ENCODE measurements at places on chromosomes 7 and 10.

- peak; percentile 15 for DNase-seq
These were observed 1.2 kb downstream of the MARCHF5 start for GRCh38 chr10:92291921-92292845.

GRCh38 chr10:28246023-28246422 is 56.8 kb downstream of the MPP7 start:
- DNase-seq: no peak

DNA sequence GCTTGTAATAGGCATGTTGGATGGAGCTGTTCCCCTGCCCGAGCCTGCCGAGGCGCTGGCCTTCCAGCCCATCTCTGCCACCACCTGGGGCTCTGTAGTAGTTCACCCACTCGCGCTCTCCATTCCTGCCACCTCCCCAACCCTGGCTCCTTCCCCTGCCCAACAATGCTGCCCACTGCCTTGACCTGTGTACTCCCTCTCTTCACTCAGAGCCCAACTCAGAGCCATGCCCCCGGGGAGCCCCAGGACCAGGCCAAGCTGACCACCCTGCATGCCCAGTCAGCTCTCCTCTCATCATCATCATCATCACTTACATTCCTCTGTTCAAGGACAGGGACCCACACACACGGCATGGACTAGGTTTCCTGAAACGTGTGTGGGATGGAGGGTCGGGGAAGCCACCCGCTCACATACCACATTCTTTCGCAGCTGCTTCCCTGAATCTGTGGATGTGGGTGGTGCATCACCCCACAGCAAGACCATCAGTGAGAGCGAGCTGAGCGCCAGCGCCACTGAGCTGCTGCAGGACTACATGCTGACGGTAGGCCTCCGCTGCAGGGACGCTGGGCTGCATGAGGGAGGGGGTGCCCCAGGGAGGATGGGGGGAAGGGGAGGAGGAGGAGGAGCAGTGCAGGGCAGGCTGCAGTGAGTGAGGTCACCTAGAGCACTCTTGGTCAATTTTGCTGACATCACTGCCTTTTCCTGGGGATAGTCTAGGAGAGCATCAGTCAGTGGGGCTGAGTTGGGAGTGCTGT is 15.6 kb downstream of the NACAD start:
- DNase-seq: no peak

DNA sequence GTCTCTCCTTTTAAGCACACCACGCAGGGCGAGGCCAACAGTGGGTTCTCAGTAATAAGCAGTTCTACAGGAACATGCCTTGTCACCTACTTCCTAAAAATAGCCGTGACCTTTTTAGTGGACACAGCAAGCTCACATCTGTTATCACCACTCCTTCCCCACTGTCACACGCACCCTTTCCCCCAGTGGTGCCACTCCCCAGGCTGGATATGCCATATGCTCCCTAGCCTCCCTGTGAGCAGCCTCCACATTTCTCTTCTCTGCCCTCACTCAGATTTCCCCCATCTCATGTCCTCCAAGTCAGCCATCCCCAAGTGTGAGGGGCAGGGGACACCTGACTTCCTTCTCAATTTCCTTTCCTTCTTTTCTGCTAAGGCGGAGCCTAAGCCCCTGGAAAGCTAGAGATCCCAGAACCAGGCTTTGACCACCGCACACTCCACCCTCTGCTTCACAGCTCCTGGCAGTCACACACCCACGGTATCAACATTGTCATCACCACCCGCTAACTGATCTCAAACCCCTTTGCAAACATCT is 3.7 kb downstream of the ANXA11 start:
- DNase-seq: no peak

- DNase-seq: no peak
These were observed 119.5 kb downstream of the SPDYE5 start for GRCh38 chr7:75611557-75612178.

DNA sequence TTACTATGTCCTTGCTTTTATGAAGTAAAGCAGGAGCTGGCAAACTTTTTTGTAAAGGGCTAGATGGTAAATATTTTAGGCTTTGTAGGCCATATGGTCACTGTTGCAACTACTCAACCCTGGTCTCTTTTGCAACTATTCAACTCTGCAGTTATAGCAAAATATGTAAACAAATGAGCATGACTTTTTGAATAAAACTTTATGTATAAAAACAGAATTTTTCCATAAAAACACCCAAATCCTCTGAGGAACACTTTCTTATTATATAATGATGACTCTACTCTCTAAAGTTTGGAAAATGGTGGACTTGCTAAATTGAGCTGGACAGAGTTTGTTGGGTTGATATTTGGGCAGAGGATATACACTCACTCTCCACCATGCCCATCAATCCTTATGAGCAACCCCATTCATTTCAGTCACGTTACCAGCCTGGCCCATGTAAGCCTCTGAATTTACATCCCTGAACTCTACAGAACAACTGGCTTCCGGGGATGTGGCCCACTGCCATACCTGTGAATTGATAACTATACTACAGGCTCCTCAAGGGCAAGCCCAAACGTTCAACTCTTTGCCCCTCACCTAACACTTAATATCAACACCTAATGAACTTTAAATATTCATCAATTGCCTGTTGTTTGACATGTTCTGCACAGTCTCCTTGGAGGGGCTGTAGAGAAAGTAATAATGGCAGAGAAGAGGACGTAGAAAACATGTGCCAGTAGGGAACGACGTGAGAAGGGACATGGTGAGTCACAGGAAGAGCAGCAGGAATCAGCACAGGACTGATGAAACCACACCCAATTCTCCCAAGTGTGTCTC is 37.6 kb downstream of the SGMS1 start:
- no peak for DNase-seq

Data from activated CD4-positive, alpha-beta T cell treated with anti-CD3 and anti-CD28 coated beads, Interleukin-2, amount 50 U/mL, for 4 hours (primary cell).